Stimulated activated CD4-positive, alpha-beta T cell treated with anti-CD3 and anti-CD28 coated beads, Interleukin-1b, Interleukin-23, amount 100 ng/mL, for 1 hour (primary cell): ENCODE measurements at places on chromosomes 16 and 17.

DNA sequence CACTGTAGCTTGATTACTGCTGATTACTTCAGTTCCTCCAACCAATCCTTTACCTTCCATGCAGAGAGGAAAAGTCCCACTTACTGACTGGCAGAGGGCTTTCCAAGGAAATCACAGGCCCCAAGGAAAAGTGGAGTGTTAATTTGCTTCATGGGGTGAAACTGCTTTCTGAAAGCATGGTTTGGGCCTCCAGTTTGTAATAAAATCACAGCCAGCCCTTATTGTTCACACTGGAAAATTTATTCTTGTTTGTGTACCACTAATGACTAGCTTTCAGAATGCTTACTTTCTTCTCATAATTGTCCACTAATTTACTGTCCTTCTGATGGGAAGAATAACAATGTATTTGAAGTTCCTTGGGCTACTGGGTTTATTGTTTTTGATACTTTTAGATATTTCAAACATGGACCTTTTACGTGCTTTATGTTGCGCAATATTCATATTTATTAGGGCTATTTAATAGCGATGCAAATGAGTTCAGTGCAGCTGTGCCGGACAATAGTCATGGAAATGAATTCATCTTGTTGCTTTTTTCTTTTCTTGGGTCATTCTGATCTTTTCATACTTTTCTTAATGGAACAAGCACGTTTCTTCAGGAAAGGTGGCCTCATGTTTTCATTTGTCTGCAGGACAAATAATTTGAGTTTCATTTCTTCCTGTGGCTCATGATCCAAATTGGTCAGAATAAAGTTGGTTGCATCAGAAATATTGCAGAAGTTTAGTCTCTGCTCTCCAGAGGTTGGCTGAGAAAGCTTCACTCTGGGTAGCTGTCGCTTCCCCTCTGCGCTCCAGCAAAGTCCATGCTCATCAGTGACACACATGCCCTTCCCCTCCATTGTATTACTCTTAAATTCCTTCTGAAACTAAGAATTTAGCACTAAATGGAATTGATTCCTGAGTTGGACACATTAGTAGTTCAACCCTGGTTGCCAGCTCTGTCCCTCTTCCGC lies 128.7 kb downstream of the PRKCA start:
- no peak for DNase-seq

DNA sequence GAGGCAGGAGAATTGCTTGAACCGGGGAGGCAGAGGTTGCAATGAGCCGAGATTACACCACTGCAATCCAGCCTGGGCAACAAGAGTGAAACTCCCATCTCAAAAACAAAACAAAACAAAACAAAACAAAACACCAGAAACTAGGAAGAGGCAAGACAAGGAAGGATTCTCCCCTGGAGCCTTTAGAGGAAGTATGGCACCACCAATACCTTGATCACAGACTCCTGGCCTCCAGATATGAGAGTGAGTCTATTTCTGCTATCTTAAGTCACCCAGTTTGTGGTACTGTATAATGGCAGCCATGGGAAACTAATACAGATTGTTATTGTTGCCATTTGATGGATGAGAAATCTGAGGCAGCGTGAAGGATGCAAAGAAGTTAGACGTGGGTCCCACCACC lies 14.6 kb upstream of the CPPED1 start:
- DNase-seq, result no peak

- no peak for DNase-seq
Observed at GRCh38 chr17:30477774-30478115, 537 bp downstream of the GOSR1 start.

GRCh38 chr17:35627417-35627816 lies 40.3 kb downstream of the AP2B1 start:
- no peak for DNase-seq

- no peak for DNase-seq
Observed at GRCh38 chr16:5364186-5364585, 266.6 kb upstream of the EEF2KMT start.

DNA sequence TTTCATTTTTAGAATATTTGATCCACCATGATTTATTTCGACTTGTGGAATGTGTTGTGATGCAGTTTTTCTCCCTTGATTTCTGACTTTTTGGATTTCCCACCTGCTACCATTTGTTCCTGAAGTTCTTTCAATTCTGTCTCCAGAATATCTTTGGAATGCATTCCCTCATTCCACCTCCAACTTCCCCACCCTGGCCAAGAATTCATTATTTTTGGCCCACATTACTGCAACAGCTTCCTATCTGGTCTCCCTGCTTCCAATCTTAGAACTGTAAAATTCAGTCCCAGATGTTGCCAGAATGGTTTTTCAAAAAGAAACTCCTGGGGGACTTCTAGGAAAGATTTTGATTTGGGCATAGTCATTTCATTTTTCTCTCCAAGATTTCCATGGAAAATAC lies 182.3 kb upstream of the HS3ST4 start:
- DNase-seq, result no peak

- no peak for DNase-seq
Observed at GRCh38 chr17:27239046-27239445, 54.9 kb upstream of the WSB1 start.

DNA sequence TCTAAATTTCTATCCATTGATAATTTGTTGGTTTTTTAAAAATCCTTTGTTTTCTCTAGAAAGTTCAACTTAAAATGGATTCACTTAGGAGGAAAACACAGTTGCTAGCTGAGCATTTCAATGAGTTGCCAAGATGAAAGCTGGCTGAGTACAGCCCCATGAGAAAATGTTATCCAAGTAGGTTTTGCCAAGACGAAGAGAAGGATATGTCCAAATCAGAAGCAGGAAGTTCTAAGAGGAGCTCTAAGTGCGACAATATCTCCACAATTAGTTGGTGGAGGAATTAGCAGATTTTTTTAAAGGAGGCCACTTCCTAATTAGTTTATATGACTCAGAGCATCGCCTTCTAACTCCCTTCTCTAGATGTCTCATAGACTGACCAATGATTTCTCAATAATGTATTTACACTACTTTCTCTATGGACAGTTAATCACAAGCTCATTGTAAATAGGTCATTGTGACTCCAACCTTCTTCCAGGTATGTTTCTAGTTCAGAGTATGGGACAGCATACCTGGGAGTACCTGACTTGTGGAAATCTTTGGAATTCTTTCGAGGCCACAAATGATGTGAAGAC lies 873.3 kb upstream of the SOX9 start:
- DNase-seq, result no peak

GRCh38 chr17:44171931-44172455 lies 1.5 kb downstream of the ASB16 start:
- DNase-seq, result no peak

GRCh38 chr16:21620592-21620991 lies 21.2 kb downstream of the METTL9 start:
- DNase-seq, result no peak

GRCh38 chr16:67871256-67871655 lies 1.6 kb upstream of the EDC4 start:
- no peak for DNase-seq

DNA sequence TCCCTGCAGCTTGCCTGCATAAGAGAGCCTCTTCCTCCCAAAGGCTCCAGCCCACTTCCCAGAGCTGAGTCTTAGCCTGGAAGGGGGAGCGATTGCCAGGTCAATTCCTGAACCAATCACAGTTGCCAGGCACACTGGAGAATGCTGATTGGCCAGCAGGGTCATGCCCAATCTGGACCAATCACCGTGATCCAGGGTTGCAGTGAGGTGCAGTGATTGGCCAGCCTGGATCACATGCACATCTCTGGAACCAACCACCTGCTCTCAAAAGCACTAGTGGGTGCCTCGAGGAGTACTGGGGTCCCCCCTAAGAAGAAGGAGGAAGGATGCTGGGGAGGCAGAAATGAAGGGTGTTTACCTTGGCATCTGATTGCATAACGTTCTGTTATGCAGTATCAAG lies 18.4 kb downstream of the NAGPA start:
- DNase-seq, result no peak

DNA sequence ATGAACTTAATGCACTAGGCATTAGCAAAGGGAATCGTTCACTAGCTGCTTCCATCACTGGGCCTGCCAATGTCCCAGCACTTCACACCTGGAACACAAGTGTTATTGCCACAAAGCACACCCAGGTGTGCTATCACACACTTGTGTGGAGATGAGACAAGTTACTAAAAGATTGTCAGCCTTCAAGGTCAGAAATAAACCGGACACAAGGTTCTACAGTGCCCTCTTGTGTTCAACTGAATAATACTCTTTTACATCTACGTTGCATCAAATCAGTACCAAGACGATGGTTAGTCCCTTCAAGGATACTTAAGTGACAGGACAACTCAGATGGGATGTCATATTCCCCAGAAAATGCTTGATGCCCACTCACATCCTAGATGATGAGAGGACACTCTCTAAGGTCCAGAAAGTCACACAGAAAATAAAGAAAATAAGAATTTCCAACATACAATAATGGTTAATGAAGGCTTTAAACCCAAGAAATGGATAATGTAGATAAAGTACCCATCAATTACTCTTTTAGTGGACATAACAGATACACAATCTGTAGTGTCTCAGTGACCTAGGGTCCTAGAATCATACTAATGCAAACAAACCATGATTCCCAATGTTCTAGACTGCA lies 16.4 kb upstream of the GLG1 start:
- no peak for DNase-seq

DNA sequence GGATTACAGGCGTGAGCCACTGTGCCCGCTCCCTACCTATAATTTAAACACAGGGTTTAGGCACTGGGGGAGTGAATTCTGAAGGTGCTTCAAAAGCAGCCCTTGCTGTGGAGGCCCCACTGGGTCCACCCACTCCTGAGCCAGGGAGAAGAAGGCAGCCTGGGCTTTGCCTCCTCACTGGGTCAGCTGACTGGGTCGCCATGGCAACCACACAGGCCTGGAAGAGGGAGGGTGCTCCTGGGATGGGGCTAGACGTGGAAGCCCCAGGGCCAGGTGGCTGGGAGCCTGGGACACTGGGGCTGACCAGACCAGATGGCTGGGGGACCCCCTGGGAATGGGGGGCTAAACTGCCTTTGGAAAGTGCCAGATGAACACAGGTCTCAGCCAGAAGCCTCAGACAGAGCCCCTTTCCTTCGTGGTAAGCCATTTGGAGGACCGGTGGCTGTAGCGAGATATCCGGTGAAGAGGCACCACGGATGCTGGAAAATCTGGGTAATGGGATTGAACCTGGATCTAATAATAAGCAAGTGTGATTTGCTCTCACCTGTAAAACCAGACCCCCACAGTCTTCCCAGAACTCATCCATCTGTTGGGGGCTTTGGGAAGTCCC lies 32.9 kb downstream of the TRARG1 start:
- DNase-seq, result no peak

GRCh38 chr16:83956336-83957289 lies 3.6 kb downstream of the OSGIN1 start:
- DNase-seq, result peak; percentile 59

DNA sequence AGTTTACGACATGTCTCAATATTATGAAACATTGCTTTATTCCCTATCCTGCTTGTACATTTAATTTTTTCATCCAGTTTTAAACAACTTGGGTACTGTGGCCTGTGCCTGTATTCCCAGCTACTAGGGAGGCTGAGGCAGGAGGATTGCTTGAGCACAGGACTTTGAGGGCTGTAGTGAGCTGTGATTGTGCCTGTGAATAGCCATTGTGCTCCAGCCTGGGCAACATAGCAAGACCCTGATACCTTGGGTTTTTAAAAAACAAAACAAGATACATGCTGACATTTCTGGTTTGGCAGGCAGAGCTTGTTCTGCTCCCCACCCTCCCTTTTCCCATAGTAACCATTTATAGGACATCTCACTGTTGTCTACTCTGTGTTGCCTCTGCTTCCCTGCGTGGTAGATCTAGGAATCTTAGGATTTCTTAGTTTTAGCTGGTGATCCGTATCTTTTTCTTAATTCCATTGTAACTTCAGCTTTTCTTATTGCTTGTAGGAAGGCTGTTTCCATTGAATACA lies 35.6 kb downstream of the TENT4B start:
- DNase-seq, result no peak

GRCh38 chr16:87086575-87086974 lies 230.6 kb downstream of the C16orf95 start:
- no peak for DNase-seq

GRCh38 chr16:88194397-88195268 lies 188.1 kb upstream of the ZNF469 start:
- DNase-seq, result no peak

DNA sequence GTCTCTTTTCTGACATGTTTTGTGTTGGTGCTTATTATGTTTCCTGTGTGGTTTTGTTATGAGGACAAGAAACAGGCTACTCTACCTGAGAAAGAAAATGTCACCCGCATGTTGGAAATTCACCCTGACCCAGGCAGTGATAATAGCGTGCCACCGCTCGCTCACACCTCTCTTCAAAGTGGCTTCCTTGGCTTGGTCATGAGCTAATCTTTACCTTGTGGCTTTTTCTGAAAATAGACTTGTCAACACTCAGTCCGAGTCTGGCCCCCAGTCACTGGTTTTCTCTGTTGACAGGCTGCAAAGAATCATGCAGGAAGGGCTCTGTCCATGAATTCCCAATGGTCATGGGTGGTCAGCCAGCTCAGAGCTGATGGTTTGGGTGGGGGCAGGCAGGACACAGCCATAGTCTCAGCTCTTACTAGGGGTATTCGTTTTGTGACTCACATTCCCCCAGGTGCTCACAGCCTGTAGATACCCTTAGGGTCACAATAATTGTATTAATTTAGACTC lies 121.3 kb upstream of the CACNG5 start:
- no peak for DNase-seq

DNA sequence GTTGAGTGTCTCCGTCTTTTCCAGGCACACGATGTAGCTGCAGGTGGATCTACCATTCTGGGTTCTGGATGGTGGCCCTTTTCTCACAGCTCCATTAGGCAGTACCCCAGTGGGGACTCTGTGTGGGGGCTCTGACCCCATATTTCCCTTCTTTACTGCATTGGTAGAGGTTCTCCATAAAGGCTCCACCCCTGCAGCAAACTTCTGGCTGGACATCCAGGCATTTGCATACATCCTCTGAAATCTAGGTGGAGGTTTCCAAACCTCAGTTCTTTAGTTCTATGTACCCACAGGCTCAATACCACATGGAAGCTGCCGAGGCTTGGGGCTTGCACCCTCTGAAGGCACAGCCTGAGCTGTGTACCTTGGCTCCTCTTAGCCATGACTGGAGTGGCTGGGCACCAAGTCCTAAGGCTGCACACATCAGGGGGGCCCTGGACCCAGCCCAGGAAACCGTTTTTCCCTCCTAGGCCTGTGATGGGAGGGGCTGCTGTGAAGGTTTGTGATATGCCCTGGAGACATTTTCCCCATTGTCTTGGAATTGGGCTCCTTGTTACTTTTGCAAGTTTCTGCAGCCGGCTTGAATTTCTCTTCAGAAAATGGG lies 14.0 kb downstream of the ABCC1 start:
- DNase-seq, result no peak

DNA sequence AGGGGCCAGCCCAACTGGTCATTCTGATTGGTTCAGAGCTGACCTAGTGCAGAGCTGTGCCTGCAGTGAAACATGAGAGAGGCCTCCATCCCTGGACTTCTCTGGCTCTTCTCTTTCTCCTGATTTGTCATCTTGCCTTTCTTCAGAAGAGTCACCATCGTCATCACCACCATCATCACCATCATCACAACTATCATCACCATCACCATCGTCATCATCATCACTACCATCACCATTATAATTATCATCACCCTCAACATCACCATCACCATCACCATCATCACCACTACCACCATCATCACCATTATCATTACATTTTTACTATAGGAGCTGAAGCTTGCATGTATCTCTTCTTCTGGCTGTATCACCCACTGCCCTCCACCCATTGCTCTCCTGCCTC lies 94.5 kb upstream of the FAM20A start:
- DNase-seq, result no peak

- no peak for DNase-seq
Observed at GRCh38 chr16:20167323-20167722, 93.6 kb upstream of the GPR139 start.

- DNase-seq, result no peak
Observed at GRCh38 chr17:705011-705410, 9.6 kb downstream of the VPS53 start.
